Smooth muscle cell of the brain vasculature (primary cell): ENCODE measurements at places on chromosomes 7 and 10.
A peak's percentile ranks its signal among the peaks of the same experiment; 100 is the strongest.

- no peak for DNase-seq
Observed at GRCh38 chr7:30139836-30140384, 5.1 kb downstream of the MTURN start.

DNA sequence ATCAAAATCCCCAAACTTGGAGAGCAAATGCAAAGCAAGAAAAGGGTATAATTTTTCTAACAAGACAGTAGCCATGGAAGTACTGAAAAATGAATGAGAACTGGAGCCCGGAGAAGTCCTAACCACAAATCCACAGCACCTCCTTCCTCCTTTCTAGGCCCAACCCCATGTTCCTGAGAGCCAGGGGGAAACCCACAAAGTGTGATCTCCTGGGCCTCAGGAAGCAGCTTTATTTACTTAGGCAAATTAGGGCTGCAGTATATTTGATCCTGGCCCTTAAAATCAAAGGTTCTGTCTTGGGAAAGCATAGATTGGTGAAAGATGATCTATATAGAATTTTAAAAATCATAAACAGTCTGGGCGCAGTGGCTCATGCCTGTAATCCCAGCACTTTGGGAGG is 103.0 kb downstream of the DOCK4 start:
- DNase-seq, result peak; percentile 53

DNA sequence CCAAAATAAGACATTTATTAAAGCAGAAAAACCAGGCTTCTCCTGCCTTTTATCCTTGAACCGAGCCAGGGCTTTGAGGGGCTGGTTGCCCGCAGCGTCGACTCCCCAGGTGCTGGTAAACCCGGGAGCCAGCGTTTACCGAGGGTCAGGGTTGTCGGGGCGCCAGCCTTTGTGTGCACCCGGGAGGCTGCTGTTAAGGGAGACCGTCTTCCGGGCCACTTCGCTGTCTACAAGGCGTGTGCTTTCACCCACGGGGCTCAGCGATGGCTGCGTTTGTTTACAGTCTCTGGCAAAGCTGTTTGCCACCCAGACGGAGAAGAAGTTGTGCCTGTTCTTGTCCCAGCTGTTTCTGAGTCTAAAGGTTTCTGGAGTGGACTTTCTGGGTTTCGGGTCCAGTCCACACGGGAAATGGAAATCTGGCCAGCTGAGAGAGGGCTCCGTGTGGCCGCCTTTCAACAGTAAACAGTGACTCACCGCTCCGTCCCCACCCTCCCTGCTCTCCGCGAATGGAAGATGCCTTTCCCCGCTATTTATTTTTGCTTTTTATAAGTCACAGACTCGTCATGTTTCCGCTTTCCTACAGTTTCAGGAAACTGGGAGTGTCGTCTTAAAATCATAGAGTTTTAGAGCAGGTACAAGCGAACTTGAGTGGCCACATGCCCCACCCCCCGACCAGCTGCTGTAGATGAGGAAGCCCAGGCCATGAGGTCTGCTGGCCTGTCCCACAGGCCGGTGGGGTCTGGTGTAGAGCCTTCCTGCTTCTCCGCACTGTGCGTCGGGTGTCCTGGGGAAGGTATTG is 2.2 kb downstream of the MAFK start:
- DNase-seq, result peak; percentile 57

DNA sequence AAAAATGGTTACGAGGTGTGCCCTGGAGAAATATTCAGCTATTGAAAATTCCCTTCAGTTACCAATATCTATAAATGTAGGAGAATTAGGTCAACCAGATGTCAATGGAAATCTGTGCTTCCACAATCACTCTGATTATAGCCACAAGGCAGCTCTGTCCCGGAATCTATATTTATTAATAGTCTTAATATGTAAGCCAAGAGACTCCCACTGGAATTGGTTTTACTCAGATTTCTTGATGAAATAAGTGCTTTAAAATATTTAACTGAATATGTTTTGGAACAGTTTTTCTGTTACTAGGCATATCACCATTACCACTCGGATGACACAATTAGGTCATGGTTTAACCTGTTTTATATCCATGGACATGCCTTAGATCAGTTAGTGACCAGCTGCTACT is 169.6 kb downstream of the POM121L12 start:
- no peak for DNase-seq

- no peak for DNase-seq
Observed at GRCh38 chr7:135001390-135002165, 15.3 kb downstream of the AGBL3 start.

DNA sequence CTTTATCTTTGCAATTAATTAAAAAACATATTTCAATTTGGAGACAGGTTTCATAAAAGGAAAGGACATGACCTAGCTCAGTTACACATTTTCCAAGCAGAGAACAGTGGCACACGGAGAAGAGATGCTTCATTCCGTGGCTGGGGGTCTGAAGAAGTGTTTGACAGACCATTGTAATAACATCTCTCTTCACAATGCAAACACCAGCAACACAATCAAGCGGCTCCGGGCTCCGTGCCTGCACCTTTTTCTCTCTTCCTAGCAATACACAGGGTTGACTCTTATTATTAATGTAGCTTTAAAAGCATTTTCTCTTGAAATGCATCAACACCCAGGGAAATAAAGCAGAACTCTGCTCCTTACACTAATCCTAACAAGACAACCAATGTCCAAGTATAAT is 261.0 kb upstream of the AOAH start:
- DNase-seq, result no peak

DNA sequence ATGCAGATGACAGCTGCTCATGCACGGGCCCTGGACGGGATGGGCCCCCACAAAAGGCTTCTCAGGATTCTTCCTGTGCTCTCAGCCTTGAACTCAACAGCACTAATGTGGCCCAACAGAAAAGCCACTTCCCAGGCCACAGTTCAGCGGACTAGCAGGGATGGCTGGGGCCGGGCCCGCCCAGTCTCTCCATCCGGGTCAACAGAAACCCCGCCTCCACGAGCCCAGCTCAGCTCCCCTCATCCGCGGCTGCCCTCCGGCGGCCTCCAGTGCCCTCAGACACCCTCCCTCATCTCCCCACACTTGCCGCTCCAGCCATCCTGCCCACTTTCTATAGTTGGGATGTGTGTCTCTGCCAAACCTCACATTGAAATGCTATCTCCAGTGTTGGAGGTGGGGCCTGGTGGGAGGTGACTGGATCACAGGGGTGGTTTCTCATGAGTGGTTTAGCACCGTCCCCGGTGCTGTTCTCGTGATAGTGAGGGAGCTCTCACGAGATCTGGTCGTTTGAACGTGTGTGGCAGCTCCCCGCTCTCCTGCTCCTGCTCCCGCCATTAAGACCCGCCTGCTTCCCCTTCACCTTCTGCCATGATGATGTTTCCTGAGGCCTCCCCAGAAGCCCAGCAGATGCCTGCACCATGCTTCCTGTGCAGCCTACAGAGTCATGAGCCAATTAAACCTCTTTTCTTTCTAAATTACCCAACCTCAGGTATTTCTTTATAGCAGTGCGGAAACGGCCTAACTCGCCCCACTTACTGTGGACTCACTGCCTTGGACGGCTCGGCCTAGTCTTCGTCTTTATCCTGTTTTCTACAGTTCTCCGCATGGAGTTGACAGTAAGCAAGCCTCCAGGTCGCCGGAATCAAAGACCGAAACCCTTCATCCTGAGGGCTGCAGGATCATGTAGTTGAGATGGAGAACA is 169.9 kb upstream of the RNF32 start:
- no peak for DNase-seq

GRCh38 chr10:28217848-28218247 is 85.0 kb downstream of the MPP7 start:
- peak; percentile 7 for DNase-seq

GRCh38 chr10:122190176-122190943 is 80.7 kb upstream of the BTBD16 start:
- DNase-seq, result no peak

GRCh38 chr7:37259319-37259821 is 189.3 kb downstream of the ELMO1 start:
- no peak for DNase-seq

- DNase-seq, result no peak
Observed at GRCh38 chr7:112937651-112938415, 147.6 kb upstream of the TMEM168 start.

DNA sequence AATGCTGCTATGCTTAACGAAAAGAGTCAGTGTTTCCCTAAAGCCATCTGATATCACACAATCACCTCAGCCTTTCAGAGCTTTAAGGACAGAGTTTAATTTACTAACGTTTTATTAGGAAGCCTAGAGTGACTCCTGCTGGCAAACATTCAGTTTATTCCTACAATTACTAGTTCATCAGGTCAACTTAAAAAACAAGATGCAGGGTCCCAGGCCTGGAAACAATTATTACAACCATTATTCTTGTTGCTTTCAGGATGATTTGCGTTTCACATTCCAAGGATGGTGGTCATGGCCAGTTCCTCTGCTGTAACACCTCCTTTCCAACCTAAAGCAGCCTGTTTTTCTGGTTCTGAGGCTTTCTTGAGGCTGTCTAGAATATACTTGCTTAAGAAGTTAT is 1.5 kb upstream of the FAM53B start:
- peak; percentile 37 for DNase-seq

DNA sequence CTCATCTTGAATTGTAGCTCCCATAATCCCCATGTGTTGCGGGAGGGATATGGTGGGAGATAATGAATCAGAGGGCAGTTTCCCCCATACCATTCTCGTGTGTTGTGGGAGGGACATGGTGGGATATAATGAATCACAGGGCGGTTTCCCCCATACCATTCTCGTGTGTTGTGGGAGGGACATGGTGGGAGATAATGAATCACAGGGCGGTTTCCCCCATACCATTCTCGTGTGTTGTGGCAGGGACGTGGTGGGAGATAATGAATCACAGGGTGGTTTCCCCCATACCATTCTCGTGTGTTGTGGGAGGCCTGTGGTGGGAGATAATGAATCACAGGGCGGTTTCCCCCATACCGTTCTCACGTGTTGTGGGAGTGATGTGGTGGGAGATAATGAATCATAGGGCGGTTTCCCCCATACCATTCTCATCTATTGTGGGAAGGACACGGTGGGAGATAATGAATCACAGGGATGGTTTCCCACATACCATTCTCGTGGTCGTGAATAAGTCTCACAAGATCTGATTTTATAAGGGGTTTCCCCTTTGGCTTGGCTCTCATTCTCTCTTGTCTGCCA is 271.0 kb downstream of the MAD1L1 start:
- no peak for DNase-seq

- DNase-seq, result peak; percentile 45
Observed at GRCh38 chr7:117127585-117128168, 174.4 kb downstream of the ST7 start.

- DNase-seq, result no peak
Observed at GRCh38 chr7:76352193-76352592, 6.6 kb downstream of the YWHAG start.
